ENCODE measurements at places on chromosomes 2 and 18.

GRCh38 chr2:86047575-86048382 is 57.9 kb downstream of the POLR1A start:
- DNase-seq, result no peak

GRCh38 chr2:176490061-176490861 is 221.0 kb downstream of the MTX2 start:
- DNase-seq, result no peak

GRCh38 chr2:90069290-90069894 is 1377.9 kb downstream of the RPIA start:
- no peak for DNase-seq

DNA sequence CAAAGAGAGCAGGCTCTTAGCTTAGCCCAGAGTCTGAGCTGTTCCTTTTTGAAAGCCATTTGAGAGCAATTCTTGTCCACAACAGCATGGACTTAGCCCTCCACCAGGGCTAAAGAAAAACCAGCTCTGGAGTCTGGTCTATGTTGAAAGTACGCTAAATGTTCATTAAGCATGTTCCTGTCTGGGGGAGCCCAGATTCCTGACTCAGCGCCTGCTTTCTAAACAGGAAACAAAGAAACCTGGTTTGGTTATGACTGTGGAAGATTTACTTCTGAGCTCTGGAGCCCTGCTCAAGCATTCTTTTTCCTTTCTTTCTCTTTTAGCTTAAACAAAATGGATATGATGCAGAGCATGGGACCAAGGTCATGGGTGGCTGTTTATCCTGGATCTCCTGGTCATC is 279.8 kb downstream of the RBM43 start:
- DNase-seq, result no peak

DNA sequence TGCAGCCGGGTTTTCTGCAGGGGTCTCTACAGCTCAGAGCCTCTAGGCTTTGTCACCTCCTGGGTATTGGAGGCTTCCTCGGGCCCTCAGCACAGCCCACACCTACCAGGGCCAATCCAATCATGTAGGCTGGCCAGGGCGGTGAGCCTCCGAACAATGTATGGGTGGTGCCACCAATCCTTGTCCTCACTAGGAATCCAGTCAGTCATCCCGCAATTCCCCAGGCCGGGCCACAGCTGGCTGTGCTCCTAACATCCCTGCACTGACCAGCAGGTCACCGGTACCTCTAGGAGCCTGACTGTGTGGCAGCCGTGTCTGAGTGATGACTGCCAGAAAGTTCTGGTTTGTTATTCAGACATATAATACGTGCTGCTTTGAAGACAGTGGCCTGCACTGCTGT is 129.4 kb downstream of the SH3RF3 start:
- no peak for DNase-seq

GRCh38 chr2:97734061-97735051 is 21.0 kb downstream of the ZAP70 start:
- peak; percentile 7 for DNase-seq

- DNase-seq, result no peak
Observed at GRCh38 chr18:49768051-49768391, 45.3 kb downstream of the ACAA2 start.

GRCh38 chr2:64284751-64285150 is 140.5 kb upstream of the PELI1 start:
- DNase-seq, result no peak
